H1 (cell line): ENCODE measurements at places on chromosomes 1 and 21.
A peak's percentile ranks its signal among the peaks of the same experiment; 100 is the strongest.

DNA sequence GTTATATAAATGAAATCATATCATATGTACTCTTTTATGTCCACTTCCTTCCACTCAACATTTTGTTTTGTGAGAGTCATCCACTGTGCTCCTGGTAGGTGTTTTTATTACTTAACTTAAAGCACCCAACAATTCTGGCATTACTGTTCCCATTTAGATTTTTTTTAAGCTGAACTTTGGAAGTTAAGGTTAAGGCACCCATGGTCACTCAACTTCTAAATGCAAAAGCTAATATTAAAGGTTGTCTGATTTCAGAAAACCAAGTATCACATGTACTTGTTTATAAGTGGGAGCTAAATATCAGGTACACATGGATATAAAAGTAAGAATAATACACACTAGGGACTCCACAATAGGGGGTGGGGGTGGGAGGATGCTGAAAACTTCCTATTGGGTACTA lies 42.7 kb downstream of the SCMH1 start:
- no peak for DNase-seq

- no peak for DNase-seq
These were observed 452.6 kb downstream of the PTBP2 start for GRCh38 chr1:97174039-97174704.

DNA sequence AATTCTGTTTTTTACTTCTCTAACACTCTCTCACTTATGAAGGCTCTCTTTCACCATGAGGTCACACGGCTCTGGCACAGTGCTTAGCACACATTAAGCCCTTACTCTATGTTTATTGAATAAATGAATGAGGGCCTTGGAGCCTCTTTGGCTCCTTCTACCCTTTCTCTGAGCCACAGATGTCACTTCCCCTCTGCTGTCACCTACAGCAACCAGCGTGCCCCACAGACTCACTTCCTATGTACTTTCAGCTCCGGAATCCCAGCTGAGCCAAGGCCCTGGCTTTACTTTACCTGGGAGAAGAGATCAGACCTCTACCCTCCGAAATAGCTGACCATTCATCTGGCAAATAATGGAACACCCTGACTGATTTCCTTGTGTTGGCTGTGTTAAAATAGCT lies 53.7 kb upstream of the HMCN1 start:
- no peak for DNase-seq

- no peak for DNase-seq
These were observed 4.6 kb upstream of the UMODL1 start for GRCh38 chr21:42066521-42066920.

GRCh38 chr1:169348383-169349036 lies 19.1 kb downstream of the NME7 start:
- no peak for DNase-seq

DNA sequence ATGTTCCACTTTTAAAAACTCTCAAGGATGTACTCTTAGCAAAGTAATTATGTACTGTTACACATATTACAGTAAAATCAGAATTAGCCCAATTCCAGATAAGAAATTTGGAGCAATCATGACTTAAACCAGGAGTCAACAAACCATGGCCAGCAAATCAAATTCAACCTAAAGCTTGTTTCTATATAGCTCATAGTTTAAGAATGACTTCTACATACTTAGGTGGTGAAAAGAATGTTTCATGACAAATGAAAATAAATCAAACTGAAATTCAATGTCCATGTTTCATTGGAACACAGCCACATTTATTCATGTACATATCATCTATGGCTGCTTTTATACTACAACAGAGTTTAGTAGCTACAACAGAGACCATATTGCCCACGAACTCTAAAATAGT lies 35.1 kb downstream of the FRRS1 start:
- no peak for DNase-seq

DNA sequence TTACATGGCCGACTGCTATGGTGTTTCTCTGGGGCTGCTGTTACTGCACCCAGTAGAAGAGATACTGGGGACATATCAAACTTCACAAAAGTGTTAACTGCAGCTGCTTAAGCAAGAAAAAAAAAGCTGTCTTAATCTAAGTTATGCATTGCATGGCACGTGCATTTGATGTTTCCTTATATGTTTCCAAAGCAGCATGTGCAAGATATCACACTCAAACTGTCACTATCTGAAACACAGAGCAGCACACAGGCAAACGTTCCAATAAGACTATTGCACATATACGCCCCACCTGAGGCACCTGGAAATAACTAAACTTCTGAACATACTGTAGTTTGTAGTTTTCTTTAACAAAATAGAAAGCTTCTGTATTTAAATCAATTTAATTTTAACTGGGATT lies 671.4 kb upstream of the ADGRL2 start:
- no peak for DNase-seq

DNA sequence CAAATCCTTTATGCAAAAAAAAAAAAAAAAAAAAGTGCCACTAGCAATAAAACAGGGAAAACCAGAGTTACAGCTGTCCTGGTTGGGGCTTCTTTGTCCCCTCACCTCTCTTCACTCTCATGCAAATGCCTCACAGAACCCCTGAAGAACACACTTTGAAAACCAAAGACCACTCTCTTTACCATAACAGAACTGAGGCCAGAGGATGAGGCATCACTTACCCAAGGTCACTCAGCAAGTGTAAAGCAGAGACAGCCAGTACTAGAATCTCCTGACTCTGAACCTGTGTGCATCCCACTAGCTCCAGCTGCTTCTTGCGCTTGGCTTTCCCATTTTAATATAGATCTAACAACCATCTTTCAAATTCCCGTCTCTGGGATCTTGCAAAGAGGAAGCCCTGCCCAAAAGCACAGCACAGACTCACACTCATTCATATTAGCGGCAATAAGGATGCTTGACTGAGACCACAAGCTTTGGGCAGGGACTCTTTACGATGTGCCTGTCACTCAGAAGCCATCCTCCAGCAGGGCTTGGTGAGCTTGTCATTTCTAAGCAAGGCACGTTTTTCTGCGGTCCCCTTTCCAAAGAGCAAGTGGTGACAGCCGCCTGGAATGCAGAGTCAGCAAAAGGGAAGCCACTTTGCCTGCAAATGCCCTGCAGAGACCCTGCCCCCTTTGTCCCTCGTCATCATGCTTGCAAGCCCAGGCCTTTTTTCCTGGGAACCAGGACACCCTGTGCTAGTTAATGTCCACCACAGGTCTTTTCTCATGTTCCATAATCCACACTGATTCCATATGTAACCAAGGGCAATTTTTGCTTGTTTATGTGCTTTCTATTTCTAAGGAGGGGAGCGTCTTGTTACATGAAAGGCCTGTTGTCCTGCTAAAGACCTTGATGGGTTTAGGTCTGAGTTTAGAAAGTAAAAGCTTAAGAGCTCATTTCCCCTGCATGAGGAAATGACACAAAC lies 76.5 kb upstream of the NFIA start:
- peak; percentile 31 for DNase-seq

- no peak for DNase-seq
These were observed 176.9 kb downstream of the FASLG start for GRCh38 chr1:172835834-172836233.

DNA sequence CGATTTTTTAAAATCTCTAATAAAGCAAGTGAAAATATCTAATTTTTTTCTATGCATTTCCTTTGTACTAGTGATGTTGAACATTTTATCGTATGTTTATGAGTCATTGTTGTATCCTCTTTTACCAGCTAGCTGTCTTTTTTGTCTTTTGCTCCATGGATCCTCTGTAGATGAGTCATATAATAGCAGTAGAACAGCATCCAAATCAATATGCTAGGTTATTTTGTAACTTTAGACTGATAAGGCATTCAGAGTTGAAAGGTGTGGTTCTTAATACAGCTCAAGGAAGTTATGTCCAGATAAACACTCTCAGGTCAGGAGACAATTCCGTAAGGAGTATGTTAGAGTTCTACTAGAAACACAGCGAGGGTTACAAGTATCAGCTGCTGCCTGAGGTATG lies 31.9 kb downstream of the MAP10 start:
- no peak for DNase-seq

DNA sequence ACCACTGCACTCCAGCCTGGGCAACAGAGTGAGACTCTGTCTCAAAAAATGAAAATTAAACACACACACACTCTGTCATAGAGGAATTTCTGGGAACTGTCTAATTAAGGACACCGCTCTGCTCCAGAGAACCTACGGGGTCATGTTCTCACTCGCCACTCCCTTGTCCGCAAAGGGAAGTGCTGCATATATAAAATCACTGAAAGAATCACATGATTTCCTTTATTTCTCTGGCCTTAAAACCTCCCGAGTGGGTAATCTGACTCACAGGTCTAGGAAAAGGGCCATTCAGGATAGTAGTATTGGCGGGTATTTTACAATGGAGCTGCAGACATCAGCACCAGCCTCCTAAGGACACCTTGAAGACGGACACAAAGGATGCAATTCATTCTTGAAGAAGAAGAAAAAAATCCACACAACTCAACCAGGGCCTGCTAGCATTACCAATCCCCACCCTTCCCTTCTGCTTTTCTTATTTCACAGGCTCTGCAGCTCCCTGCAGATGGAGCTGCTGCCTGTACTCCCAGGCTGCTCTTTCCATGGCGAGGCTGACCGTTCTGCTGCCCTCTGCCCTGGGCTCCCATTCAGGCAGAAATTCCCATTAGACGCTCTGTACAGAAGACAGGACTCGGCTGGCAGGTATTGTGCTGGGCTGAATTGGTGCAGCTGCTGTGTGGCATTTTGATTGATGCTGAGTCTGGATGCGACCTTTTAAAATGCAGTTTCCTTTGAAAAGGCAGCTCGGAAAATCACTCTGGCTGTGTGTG lies 53.3 kb upstream of the FAM89A start:
- DNase-seq, result no peak

DNA sequence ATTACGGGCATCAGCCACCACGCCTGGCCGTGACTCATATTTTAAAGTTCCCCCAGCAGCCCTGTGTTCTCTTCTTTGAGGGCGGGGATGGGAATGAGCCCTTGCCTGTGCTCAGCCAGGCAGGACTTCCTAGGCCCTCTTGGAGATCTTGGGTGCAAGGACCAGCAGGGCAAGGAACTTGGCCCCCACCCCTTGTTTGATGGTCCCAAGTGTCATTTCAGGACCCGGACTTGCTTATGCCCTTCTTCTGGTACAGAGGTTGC lies 9.3 kb downstream of the RASSF5 start:
- no peak for DNase-seq
